Activated T-cell treated with anti-CD3 and anti-CD28 coated beads for 4 hours (primary cell): ENCODE measurements at places on chromosomes 6 and 20.

- DNase-seq = no peak
Observed at GRCh38 chr20:45432294-45432693, 16.4 kb downstream of the PIGT start.

GRCh38 chr6:112337209-112337638 is 9.9 kb upstream of the RFPL4B start:
- no peak for DNase-seq

GRCh38 chr20:57666106-57666833 is 43.5 kb downstream of the PMEPA1 start:
- DNase-seq = no peak

- no peak for DNase-seq
Observed at GRCh38 chr20:37741055-37741454, 47.2 kb downstream of the CTNNBL1 start.

DNA sequence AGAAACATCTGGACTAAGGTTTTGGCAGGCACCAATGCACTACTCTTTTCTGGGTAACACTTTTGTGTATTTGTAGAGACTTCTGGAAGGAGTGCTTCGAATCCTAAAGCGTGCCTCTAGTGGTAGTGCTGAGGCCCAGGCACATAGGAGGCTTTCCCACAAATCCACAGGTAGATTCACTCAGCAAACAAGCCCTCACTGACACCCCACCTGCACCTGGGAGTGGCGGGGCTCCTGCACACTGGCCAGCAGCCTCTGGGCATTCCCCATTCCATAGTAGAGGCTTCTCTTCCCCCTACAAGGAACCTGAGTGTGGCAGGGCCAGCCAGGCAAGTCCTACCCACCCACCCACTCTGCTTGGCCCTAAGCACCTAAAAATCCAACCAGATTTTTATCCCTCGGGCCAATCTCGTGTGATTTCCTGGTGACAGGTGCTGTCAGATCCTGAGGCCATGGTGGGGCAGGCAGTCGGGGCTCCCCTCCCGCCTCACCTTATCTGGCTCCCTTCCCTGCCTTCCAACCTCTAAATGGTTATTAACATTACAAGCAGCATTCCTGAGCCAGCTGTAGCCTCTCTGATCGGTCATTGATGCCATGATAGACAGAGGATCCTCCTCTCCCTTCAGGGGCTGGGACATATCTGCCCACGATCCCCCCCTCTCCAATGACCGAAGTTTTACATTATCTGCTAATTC is 82.4 kb downstream of the SLC2A10 start:
- DNase-seq = no peak

- DNase-seq = no peak
Observed at GRCh38 chr6:47195011-47195650, 114.6 kb downstream of the TNFRSF21 start.

- DNase-seq = no peak
Observed at GRCh38 chr20:47799116-47799715, 13.9 kb upstream of the SULF2 start.

DNA sequence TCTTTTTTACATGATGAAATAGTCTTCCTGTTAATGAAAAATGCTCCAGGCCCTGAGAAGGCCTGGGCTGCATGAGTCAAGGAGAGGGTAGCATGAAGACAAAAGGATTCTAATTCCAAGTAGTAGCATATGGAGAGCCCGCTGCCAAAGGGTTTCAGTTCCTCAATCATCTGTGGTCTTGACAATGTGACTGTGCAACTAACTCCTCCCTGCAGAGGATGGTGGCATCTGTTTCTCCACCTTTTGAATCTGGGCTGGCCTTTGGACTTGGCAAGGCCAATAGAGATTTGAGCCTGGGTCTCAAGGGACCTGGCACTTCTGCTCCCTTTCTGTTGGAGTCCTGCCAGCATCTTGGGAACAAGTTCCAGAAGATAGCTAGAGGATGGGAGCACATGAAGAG is 35.1 kb upstream of the ANKEF1 start:
- DNase-seq = no peak

- no peak for DNase-seq
Observed at GRCh38 chr6:42925248-42925857, 3.9 kb upstream of the CNPY3 start.

DNA sequence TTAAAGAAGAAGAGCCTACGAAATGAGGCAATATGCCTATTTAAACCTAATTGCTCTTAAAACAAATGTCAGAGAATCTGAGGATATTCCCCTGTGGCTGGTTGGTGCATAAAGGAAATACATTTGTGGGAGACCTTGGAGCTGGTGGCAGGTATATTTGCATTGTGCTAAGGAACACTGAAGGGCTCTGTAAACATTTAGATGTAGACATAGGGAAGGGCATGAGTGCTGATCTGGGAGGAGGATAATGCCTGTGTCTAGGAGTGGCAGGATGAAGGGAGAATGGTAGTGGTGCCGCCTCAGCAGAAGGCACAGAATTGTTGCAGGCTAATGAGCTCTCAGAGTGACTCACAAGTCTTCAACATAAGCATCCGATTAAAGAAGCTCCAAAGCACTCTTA is 85.8 kb downstream of the CD164 start:
- no peak for DNase-seq

DNA sequence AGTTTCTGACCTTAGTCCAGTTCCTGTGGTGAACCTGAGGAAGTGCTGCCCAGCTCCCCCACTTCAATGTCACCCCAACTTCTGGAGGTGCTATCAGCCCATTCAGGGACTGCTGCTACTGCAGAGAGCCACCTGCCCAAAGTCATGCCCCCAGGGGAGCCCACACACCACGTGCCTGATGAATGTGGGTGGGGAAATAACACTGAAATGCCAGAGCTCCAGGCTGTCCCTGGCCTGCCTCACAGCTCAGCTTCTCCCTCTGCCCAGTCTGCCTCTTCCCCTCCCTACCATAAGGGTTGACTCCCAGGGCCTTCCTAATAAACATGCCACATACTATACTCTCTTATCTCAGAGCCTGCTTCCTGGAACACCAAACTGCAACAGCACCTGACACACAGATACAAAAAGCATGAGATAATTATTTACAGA is 276.4 kb upstream of the MOCS1 start:
- no peak for DNase-seq

- no peak for DNase-seq
Observed at GRCh38 chr20:44471481-44471882, 4.2 kb upstream of the TTPAL start.

DNA sequence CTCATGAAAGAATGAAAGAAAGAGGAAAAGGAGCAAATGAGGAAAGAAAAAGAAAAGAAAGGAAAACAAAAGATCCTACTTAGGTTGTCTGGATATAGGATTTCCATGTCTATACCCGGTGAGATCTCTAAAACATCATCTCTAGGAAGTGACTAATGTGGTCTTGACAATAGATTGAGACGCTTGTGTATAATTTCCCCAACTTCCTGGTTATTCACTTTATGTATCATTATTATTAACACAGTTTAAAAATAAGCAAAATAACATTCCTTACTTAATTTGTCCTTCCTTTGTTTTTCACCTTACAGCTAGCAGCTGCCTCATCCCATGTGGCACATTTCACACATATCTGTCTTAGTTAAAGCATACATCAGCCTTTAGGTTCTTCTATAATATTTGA is 27.0 kb downstream of the LAMA4 start:
- DNase-seq = no peak

DNA sequence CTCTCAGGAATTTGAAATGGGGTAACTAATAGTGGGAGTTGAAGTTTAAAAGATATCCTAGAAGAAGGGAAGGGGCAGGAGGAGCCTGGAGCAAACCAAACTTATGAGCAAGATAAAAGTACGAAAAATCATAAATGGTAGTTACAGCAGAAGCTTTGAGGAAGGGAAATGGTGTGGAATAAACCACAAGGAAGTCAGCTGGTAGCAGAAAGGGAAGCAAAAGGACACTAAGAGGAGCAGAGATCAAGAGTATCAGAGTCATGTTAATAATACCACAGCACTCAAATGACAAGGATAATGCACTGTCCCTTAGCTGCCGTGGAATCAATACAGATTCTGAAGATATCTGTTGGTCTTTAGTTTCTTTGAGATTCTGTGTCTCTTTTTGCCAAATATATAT is 44.9 kb upstream of the CCDC28A start:
- no peak for DNase-seq

- DNase-seq = peak; percentile 42
Observed at GRCh38 chr6:25138233-25138933, 140.8 kb upstream of the CARMIL1 start.

DNA sequence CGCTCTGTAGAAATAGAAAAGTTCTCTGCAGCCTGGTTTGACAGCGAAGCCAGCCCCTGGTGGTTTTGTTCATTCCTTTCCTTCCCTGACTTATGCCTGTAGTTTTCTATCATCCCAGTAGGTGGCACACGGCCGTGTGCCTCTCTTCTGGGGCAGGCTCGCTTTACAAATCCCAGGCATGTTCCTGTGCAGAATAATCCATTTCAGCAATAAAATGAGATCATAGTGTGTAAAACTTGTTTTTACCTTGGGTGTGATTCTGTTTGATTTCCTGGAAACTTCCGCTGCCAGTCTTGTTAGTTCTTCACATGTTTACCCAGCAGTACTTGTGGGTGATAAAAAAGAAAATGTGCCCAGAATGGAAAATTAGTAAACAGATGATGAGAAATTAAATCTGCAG is 7.4 kb upstream of the INSM1 start:
- peak; percentile 2 for DNase-seq
